M059J (cell line): ENCODE measurements at places on chromosomes 1 and 21.

GRCh38 chr21:40631211-40631610, 215.7 kb downstream of the DSCAM start:
- DNase-seq, result no peak

- no peak for DNase-seq
These were observed 277.3 kb downstream of the KAZN start for GRCh38 chr1:14875524-14876509.

GRCh38 chr1:27044613-27045151, 32.0 kb upstream of the TENT5B start:
- DNase-seq, result peak; percentile 79

DNA sequence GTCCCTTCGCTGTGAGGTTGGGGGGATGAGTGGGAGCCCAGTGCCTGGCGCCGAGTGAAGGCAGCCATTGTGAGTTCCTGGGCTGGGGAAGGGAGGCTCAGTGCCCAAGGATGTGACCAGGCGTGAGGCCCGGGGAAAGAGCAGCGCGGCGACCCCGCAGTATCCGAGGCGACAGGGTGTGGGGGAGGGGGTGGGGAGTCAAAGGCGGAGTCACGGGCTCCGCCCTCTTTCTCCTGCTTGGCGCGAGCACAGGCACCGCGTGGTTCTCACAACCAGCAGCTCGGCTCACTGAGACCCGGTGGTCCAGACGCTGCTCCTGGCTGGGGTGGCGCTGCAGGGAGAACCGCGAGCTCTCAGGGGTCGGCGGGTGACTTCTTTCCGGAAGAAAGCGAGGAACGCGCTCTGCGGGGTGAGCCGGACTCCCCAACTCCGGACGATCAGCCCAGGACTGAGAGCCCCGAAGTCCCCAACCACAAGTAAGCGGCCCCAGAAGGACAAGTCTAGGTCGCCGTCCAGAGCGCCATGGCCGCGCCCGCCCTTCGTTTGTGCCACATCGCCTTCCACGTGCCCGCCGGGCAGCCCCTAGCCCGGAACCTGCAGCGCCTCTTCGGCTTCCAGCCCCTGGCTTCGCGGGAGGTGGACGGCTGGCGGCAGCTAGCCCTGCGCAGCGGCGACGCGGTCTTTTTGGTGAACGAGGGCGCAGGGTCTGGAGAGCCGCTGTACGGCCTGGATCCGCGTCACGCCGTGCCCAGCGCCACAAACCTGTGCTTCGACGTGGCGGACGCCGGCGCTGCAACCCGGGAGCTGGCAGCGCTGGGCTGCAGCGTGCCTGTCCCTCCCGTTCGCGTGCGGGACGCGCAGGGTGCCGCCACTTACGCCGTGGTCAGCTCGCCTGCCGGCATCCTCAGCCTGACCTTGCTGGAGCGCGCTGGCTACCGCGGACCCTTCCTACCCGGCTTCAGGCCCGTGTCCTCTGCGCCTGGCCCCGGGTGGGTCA, at the start of gene HPDL:
Gene HPDL (plus strand): TSS at position 269 of the 997 bp plus-strand sequence. CDS start 254 bp downstream, at position 523.
- no peak for DNase-seq

GRCh38 chr1:59422921-59423575, 126.2 kb downstream of the FGGY start:
- DNase-seq, result peak; percentile 45

GRCh38 chr1:158274797-158275196, 14.9 kb upstream of the CD1C start:
- DNase-seq, result no peak
